Caudate nucleus (tissue), 63 donors: ENCODE measurements at places on chromosomes 13 and 19.

- no peak for DNase-seq
Observed at GRCh38 chr13:99265821-99266426, 7.7 kb upstream of the GPR18 start.

DNA sequence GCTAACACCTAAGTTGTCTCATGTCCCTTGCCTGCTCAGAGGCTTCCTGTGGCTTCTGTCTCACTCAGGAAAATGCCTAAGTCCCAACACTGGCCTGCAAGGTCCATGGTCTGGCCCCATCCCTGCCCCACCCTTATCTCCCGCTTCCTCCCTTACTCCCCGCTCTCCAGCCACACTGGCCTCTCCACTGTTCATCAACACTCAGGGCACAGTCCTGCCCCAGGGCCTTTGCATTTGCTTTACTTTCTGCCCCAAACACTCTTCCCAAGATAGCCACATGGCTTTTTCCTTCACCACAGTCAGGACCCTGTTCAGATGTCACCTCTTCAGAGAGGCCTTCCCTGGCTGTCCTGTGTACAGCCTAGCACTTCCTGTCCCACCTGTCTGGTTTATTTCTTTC lies 32.1 kb upstream of the IGSF23 start:
- no peak for DNase-seq

DNA sequence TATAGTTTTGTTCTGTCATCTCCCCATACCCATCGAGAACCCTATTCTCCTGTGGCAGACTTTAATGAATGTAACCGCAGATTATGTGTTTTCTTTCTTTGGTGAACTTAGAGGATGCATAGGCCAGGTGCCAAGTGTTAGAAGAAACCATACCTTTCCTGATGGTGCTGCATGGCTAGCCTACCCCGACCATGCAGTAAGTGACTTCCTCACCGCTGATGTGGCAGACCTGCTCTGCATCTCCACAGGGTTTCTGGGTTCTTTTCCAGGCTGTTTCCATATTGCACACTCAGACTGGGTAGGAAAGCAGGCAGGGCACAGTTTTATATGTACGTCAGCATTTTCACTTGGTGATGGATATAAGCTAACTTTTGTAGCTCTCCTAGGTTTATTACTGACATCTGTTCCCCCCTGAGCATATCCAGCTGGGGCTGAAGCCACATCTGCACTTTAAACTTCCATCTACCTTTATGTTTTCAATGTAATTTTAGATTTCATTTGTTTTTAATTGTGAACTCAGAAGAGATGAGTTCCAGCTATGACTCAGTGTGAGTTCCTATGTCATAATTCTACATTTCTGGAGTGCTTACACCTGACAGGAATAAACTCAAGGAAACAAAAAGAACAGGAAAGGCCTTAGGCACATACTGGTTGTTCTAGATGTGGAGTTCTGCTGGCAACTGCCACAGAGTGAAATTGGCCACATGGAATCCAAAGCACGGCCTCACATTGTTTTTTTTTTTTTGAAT lies 42.3 kb downstream of the LRCH1 start:
- DNase-seq = no peak

DNA sequence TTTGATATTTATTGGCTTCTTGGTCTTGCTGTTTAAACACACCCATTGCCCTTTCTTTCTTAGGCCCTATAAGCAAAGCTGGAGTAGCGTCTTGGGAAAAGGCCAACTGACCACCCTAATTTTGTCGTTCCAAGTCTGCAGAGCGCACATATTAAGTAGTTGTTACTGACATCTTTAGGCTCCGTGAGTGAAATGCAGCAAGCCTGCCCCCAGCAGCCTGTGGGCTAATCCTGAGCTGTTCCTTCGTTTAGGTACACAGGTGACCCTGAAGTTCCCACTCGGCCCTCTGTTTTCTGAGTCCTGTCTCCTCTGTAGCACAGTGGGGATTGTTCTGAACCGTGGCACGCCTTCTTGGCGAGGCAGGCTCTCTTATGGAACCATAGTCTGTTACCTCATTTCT lies 170.5 kb downstream of the STK24 start:
- DNase-seq = no peak

GRCh38 chr13:39461685-39462266 lies 141.2 kb downstream of the LHFPL6 start:
- no peak for DNase-seq
